Stimulated activated naive CD8-positive, alpha-beta T cell treated with anti-CD3 and anti-CD28 coated beads, Interleukin-15, Interleukin-2, amounts not matched to agents 100 U/mL and 50 U/mL, for 24 hours (primary cell): ENCODE measurements at places on chromosomes 4 and X.

DNA sequence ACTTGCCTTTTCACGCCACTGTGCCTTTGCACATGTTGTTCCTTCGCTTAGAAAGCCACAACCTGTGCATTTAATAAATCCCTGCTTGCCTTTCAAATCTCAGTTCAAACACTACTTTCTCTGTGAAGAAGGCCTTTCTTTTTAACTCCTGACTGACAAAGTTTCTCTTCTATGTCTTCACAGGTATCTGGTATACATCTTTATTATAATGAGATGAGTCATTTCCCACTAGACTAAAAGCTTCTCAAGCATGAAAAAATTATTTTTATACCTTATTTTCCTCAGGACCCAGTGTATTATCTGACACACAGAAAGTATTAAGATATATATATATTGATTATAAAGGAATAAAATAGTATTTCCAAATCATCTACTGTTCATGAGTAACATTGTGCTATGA is 189.9 kb downstream of the TBCK start:
- DNase-seq = no peak

DNA sequence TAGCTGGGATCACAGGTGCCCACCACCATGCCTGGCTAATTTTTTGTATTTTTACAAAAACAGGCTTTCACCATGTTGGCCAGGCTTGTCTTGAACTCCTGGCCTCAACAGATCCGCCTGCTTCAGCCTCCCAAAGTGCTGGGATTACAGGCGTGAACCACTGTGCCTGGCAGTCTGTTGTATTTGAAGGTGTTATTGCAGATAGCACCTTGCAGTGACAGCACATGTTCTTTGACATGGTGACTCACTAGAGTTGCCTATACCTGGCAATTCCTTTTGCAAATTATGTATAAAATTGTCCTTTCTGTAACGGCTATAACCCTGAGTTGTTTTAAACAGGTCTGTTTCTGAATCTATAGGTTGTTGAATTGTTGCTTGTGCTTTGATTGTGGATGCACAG is 7.9 kb downstream of the OGT start:
- DNase-seq = no peak

DNA sequence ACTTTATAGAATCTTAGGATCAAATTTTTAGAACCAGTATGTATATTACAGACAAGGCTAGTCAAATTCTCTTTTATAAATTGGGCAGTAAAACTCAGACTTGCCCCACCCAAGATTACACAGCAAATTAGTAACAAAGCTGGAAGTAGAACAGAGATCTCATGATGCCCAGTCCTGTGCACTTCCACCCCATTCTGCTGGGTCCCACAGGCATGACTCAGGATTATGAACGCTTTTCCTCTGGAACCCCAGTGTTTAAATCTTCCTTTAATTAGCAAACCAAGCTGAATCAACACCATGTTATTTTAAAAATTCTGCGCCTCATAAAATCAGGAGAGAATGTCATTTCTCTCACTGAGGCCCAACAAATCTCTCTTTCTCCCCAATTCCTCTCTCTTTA is 1.5 kb upstream of the IL13RA2 start:
- no peak for DNase-seq

- no peak for DNase-seq
Observed at GRCh38 chr4:140234697-140235060, 80.7 kb upstream of the MAML3 start.
